ENCODE measurements at places on chromosomes 4 and X.

DNA sequence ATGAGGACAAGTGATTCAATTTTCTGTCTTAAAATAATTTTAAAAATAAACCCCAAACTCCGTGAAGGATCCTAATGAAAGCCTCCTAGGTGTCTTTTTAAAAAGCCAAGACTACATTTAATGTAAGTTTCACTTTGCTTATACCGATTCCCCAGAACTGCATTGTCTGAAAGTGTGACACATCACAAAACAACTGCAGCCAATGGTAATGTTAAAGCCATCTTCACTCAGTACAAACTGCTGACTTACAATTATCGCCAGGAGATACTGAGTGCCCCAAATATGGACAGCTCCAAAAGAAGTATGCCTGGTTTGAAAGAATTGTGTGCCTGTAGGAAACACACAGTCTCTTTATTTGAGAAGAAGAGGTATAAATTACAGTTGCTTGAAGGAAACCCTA, 73.7 kb upstream of the SPANXB1 start:
- no peak for DNase-seq

- DNase-seq: no peak
Measured at GRCh38 chr4:44146516-44146915, 302.1 kb downstream of the KCTD8 start.

DNA sequence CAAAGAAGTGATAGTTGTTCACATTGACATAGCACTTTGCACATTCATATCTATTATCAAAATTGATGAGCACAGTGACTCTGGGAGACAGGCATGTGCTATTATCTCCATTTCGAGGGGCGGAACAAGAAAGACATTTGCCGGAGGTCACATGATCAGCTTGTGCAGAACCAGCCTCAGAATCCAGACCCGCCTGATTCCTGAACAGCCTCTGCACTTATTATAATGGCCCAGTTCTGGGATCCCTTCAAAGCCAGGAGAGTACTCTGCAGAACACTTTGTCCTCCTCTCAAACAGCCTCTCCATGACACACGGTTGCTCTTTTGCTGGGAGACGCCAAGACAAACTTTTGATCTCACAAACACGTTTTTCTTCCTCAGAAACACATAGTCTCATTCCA, 48.4 kb downstream of the RWDD4 start:
- DNase-seq: no peak

GRCh38 chrX:15512401-15512965, 11.9 kb downstream of the BMX start:
- no peak for DNase-seq

Measured in stimulated activated naive CD8-positive, alpha-beta T cell treated with anti-CD3 and anti-CD28 coated beads, Interleukin-15, amount 100 ng/mL, for 72 hours (primary cell).